ENCODE measurements at places on chromosomes 16 and 17.

GRCh38 chr17:2250140-2251095, 53.2 kb downstream of the SMG6 start:
- no peak for DNase-seq

- DNase-seq = no peak
Measured at GRCh38 chr17:80133626-80133970, 13.3 kb downstream of the EIF4A3 start.

DNA sequence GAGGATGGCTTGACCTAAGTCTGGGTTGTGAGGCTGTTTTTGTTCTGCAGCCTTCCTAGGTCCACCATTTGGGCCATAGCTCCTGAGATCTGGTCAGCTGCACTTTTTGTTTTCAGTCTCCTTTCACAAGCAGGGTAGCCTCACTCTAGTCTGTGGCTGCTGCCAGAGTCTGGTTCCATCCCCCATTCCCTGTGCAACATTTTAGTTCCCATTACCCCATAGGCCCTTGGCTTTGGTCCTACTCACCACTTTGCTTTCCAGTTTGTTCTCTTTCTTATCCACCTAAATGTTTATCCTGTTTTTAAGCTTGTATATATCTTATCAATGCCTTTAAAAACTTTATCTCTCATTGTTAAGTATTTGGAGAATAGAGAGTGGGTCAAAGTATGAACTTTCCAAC, 6.5 kb upstream of the XYLT2 start:
- DNase-seq = no peak

DNA sequence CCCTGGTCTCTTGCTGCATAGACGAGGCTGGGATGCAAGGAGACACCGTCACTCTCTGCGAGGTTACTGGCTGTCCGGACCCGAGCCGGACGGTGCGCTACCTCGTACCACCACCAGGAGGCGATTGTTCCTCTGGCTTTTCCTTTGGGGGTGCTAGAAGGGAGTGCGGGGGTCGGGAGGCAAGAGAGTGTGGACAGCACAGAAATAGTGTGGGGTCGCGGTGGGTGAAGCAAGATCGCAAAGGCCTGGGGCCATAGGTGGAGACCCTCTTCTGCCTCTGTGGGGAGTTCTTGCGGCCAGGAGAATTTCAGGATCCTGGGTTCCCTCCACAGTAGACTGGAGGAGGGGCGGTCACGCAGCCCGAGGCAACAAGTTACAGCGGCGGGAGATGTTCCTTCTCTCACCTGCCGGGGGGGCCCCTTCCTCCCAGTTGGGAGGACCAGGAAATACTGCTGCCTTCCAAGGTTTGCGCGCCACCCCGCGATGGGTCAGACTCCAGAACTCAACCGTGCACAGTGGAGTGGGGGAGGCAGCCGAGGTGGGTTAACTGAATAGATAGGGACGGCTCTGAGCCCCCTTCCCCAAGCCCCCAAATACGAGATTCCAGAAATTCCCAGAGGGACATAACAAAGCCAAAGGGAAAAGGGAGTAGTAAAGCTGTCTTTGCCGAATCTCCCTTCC, 6.9 kb downstream of the PHOSPHO1 start:
- DNase-seq = peak; percentile 89

- no peak for DNase-seq
Measured at GRCh38 chr17:49390548-49391324, 23.9 kb downstream of the PHB1 start.

- DNase-seq = no peak
Measured at GRCh38 chr17:17819561-17819995, 17.2 kb downstream of the SREBF1 start.

GRCh38 chr16:23080747-23081146, 68.5 kb downstream of the USP31 start:
- no peak for DNase-seq
